SW 1271 (cell line): ENCODE measurements at places on chromosomes 4 and X.

DNA sequence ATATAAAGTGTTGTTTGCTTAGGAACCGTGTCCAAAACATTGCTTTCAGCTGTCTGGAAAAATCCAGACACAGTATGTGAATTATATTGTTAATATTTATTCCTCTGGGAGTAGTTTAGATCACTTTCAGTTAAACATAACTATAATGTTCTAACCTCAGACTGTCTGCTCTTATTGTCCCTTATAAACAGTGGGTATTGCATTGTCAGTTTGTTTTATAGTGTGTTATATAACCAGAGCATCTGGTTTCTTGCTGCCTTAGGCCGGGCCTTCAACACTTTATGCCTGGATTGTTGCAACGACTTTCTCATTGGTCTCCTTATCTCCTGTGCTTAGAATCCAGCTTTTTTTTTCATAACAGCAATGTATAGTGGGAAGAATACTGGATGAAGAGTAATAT, 26.4 kb downstream of the ATG4A start:
- DNase-seq, result no peak

- DNase-seq, result no peak
Measured at GRCh38 chrX:118254611-118255010, 91.3 kb upstream of the WDR44 start.

DNA sequence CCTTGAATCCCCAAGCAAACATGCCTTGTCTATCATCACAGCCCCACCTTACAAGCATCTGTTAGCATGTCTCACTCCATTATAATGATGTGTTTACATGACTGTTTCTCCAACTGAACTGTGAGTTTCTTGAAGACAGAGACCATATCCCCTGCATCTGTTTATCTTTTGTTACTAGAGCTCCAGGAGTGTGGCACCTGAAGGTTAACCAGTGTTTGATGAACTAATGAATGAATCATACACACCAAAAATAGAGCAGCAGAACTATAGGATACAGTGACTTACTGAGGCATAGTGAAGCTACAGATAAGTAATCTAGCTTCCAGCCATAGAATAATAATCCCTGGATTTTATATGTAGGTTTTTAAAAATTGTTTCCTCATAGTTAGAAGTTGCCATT, 331.0 kb downstream of the PCDH7 start:
- DNase-seq, result no peak

- no peak for DNase-seq
Measured at GRCh38 chrX:24090300-24091200, 35.8 kb downstream of the EIF2S3 start.

- no peak for DNase-seq
Measured at GRCh38 chr4:16294455-16294854, 68.2 kb upstream of the TAPT1 start.

- DNase-seq, result no peak
Measured at GRCh38 chr4:83040269-83040668, 5.3 kb downstream of the COPS4 start.

- DNase-seq, result no peak
Measured at GRCh38 chr4:184831153-184831552, 5.4 kb upstream of the ACSL1 start.
